SHP77 treated with DMSO at 0.1 percent for 48 hours (cell line): ENCODE measurements at places on chromosomes 2 and 18.

DNA sequence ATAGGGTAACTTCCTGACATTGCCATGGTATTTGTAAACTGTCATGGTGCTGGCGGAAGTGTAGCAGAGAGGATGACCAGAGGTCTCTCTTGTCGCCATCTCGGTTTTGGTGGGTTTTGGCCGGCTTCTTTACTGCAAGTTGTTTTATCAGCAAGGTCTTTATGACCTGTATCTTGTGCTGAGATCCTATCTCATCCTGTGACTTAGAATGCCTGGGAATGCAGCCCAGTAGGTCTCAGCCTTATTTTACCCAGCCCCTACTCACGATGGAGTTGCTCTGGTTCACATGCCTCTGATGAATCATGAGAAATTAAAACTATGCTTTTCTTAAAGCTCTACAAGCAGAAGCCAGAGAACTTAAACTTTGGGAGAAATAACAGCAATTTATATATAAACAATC, 12.7 kb upstream of the NFU1 start:
- DNase-seq = no peak

DNA sequence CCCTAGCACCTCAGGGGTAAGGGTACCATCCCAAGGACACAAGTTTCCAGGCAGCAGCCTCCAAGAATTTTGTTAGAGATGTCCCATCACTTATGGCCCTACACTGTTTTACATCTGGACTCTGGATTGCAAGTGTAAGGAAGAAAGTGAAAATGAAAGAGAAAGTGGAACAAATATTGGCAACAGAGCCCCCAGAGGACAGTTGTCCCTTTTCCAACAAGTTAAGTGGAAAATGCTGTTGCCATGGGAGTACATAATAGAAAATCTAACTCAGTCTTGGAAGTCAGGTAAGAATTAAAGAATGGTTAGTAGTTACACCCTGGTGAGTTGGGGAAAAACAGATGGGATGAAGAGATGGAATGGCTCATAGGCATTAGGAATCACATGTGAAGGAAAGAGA, 50.6 kb downstream of the TTC21B start:
- DNase-seq = no peak

- no peak for DNase-seq
Measured at GRCh38 chr2:68100189-68100588, 37.4 kb upstream of the C1D start.

GRCh38 chr2:118940486-118941120, 1.4 kb upstream of the MARCO start:
- DNase-seq = no peak

DNA sequence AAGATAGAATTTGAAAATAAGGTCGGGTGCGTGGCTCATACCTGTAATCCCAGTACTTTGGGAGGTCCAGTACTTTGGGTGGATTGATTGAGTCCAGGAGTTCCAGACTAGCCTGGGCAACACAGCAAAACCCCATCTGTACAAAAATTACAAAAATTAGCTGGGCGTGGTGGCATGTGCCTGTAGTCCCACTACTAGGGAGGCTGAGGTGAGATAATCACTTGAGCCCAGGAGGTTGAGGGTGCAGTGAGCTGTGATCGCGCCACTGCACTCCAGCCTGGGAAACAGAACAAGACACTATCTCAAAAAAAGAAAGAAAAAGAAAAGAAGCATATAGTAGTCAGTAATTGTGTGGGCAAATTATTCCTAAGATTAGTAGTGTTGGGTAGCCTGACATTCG, 194.2 kb upstream of the ALPP start:
- no peak for DNase-seq

DNA sequence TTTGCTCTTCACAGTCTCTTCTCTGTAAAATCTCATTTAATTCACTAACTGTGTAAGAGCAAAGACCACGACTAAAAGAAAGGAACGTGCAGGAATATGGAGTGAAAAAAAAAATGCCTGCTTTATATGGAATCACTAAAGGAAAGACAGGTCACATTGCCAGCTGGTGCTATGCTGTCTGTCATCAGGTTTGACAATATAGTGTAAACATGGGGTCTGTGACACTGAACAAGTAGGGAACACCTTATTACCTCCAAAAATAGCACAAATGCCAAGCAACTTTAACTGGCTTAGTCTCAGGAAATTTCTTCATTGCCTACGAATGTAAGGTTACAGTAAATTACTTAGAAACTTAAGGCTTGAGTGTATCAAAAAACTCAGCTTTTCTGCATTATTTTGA, 364.5 kb upstream of the LINC00305 start:
- no peak for DNase-seq

GRCh38 chr2:112661656-112662305, 16.0 kb downstream of the SLC20A1 start:
- DNase-seq = no peak

GRCh38 chr2:226213717-226214116, 585.9 kb downstream of the IRS1 start:
- DNase-seq = no peak

- peak; percentile 92 for DNase-seq
Measured at GRCh38 chr18:43277164-43277600, at the start of gene SYT4. Gene SYT4 (minus strand): TSS chr18:43277490. CDS start chr18:43277281, 209 bp downstream.

DNA sequence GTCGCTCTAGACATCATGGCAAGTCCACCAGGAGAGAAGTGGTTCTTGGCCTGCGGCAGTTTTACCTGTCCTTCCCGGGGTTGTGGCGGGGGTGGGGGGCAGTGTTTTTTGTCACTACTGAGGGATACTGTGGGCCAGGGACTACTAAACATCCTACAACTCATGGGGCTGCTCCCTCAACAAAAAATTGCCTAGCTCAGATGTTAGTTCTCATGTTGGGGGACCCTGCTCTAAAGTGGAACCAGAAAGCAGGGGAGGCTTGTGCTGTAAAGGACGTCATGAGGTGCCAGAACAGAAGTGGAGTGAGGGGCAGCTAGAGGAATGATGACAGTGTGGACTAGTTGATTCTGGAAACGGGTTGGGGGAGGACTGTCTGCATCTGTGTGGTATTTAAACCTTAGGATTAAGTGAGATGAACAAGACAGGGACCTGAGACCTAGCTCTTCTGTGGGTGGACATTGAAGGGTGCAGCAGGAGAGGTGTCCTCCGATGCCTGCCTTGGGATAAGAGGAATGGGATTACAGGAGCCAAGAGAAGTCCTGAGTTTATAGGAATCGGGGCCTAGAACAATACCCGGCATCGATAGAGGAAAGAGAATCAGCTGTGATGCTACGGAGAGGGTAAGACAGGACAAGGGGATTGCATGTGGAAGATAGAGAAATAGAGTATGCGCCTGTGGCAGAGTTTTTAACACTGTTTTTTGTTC, 2.7 kb downstream of the RPL31 start:
- DNase-seq = no peak

- DNase-seq = no peak
Measured at GRCh38 chr18:62196980-62197379, 9.9 kb downstream of the RELCH start.

DNA sequence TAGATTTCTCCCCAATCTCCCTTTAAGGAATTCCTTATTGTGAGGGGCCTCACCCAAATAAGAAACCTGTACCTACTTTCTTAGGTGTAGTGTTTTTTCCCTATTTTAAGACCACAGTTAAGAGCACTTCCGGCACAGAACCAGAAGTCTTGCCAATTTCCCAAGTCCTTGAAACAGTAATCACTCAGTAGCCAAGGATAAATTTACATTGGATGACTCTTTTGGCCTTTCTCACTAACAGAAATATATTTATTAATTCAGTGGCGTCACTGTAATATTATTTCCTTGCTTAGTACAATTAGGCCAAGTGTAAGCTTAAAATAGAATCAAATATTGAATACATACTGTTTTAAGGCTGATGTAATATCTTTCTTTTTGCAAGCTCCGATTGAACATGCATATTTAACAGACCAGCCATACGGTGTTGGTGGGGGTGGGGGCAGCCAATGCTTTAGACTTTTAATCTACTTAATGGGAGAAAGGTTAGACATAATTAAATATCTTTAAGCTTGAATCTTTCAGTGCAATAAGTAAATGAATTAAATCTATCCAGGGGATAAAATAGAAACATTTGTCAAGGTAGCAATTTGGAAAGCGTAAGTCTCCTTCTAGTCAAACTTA, 50.8 kb upstream of the ITGA6 start:
- DNase-seq = no peak

DNA sequence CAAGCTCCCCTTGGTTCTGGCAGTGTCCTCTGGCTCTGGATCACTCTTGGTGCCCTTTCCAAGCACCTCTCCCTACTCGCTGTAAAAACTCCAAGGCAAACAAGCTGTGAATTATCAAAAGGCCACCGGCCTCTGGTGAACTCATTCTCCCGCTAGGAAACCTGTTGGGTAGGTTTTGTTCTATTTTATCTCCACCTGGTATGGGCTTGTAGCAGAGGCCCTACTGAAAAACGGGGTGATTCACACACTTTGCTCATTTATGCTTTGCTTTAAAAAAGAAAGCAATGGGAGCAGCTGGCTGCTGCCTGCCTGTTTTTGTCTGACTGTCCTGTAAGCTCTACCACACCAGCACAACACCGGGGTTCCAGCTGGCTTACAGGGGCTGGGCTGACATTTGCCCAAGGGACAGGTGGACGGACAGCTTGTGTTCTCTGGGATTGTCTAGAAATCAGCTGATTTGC, 56.8 kb downstream of the SH3BP4 start:
- DNase-seq = peak; percentile 18

DNA sequence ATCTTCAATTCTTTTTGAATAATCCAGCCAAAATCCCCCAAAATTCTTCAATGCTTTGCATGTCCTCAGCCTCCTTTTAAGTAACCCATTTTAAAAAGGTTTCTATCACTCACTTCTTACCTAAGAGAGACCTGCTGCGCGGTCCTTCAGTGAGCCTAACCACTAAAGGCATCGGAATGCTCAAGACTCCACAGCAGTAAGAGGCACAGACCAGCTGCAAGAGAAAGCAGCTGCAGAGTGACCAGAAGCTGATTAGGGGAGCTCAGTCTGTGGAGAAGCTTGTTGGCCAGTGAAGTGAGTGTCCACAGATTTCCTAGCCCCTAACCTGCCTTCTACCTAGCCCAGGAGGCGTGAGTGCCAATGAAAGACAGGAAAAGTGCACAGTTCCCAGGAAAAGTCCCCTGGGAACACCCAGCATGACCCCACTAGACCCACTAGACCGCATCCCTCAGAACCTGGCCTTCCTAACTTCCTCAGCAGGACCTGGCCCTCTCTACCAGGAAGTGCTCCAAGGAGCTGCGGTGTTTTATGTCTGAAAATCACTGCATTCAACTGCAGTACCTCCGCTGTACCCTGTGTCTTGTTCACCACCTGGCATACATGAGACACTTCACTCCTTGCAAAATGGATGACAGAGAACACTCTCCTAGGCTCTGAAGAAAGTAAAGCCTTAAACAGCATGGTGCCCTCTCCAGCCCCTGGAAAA, 10.1 kb downstream of the MBOAT2 start:
- DNase-seq = no peak

- DNase-seq = no peak
Measured at GRCh38 chr2:114119862-114120261, 230.0 kb downstream of the ACTR3 start.

DNA sequence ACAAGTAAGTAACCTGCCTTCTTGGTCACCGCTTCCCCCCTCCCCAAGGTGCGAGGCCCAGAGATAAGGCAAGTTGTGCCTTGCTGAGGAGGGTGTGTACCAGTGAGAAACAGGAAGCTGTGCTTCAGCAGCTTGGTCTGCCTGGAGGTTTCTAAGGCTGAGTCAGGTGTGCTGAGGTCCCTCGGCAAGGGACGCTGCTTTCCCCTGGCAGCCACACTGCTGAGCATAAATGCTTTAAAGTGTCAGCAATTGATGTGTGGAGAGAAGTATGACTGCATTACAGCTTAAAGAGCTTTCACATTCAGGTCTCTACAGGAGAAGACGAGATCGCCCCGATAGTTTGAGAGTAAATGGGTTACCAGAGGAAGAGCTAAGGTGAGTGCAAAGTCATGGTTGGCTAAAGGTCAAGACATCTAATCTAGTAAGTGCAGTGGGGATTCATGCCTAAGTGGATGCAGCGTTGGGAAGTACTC, 86.9 kb downstream of the LIMS1 start:
- DNase-seq = peak; percentile 56

GRCh38 chr2:172046080-172046678, 39.1 kb upstream of the DLX1 start:
- DNase-seq = no peak

DNA sequence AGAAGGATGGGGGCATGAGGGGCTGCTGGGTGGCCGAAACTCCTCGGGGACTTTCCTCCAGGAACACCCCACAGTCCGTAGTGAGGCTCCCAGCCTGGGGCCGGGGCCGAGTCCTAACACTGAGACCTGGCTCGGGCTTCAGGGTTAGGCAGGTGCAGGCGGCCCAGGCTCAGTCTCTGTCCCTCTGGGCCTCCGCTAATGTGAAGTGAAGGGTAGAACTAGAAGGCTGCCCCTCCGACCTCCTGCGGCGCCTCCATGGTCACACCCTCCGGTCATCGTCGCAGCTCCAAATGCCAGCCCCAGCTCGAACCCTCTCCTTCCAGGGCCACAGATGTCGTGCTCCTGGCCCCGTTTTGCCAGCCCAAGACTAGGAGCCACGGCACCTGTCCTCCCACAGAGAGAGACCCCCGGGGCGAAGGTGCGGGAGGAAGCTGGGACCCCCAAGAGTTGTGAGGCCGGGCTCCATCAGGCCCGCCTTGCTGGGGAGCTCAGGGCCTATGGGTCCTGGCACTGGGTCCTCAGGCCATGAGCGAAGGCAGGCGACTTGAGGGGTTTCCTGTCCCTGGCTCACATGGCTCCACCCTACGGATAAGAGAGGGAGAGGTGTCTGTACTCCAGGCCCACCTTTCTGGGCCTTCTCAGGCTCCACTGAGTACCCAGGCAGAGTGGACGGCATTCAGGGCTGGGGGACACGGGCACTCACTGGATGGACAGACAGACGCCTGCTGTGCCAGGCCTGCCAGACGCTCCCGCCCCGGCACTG, 797 bp downstream of the ANO7 start:
- DNase-seq = no peak

- no peak for DNase-seq
Measured at GRCh38 chr18:39500306-39500705, 1934.7 kb upstream of the CELF4 start.

GRCh38 chr18:36333414-36333813, 35.9 kb downstream of the FHOD3 start:
- no peak for DNase-seq

DNA sequence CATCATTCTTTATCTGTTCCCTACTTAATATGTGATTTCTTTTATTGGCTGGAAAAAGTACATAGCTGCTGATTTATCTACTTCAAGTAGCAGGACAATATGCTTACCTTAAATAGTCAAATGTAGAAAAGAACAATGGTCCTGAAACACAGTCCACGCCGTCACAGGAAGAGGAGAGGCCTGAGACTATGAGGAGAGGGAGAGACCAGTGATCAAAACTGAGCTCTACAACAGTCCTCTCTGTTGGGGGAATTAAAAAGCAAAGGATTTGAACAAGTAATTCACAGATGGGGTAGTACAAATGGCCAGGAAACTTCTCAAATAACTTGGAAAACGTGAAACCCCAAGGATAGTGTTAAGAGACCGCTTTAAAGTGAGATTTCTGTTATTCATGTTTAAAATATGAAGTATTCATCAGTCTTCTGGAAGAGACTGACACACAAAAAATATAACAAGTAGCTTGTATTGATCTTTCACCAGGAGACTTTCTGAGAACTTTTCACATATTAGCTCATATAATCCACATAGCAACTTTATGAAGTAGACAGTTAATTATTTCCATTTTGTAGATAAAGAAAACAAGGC, 20.2 kb downstream of the SCYGR8 start:
- no peak for DNase-seq

- DNase-seq = no peak
Measured at GRCh38 chr2:28698545-28698944, 53.1 kb upstream of the PPP1CB start.

GRCh38 chr2:19357402-19358241, 801 bp downstream of the OSR1 start:
- no peak for DNase-seq
